ENCODE measurements at places on chromosomes 16 and 17.

DNA sequence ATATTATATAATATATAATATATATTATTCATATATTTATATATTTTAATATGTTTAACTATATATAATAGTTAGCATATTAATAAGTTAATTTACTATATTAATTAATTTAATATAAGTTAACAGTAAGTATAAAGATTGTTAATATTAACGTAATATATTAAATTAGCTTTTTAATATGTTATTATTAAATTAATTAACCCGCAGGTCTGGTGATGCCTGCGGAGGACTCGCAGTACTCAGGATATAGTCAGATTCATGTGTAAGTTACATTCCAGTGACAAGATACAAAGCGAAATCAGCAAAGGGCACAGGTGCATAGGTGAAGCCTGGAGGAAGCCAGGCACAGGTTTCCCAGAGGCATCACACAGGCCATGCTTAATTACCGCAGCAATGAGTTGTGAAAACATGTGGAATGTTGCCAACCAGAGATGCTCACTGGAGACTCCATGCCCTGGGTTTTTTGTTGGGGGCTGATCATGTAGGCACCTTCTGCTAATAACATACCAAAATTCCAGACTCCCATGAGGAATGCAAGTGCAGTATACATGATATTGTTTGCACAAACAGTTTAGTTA, 130.4 kb upstream of the MPHOSPH6 start:
- no peak for DNase-seq

- no peak for DNase-seq
Observed at GRCh38 chr16:79162977-79163376, 437.6 kb downstream of the MAF start.

- no peak for DNase-seq
Observed at GRCh38 chr17:13484020-13484419, 117.7 kb downstream of the HS3ST3A1 start.

DNA sequence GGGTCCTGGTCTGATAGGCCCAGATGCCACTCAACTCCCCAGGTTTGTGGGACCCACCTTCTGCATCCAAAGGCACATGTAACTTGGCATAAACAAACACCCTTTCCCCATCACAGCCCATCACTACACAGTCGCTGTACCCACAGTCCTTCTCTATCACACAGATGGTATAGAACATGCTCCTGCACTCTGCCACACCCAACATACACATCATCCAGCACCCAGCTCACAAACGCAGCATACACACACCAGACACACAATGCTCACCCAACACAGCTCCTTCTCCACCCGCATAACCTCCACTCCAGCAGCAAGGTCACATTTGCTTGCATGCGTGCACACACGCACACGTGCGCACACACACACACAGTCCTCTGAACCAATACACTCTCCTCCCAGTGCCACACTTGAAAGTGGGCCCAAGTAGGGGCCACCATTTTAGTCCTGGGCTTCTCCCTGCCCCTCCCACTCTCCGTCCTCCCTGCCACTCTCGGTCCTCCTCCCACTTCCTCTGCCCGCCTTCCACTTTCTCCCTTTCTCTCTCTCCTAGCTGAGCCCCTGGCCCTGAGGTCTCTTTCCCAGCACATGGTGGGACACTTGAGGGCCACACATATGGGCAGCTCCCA, 8.5 kb upstream of the TMEM92 start:
- no peak for DNase-seq

DNA sequence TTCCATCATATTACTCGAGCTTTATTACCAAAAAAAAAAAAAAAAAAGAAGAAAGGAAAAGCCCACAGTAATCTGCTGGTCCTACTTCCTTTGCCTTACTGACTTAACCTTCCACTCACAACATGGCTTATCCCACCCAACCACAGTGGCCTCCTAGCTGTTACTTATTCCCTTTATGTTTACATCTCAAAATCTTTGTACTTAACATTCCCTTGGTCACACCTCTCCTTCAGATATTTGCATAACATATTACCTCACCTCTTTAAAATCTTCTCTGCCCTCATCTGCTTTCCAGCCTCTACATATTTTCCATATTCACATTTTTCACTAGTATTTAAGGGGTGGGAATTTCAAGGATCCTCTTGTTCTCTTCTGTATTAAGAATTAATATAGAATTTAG, 327.0 kb upstream of the TBX2 start:
- DNase-seq, result no peak

Data from stimulated activated CD4-positive, alpha-beta T cell treated with anti-CD3 and anti-CD28 coated beads, TNF-alpha, amount 100 ng/mL, for 1 hour (primary cell).